Uterine smooth muscle cell (primary cell): ENCODE measurements at places on chromosomes 6 and 20. TPM values are rescaled to one million over a fixed set of nuclear protein-coding genes. Genes with fewer than 3 reads are reported as not detected.

The CTCFL gene
- total RNA-seq: not detected in 2 replicates

The TRIM15 gene
- not detected in 2 replicates for total RNA-seq

The PPP1R10 gene
- total RNA-seq: 18.0 and 20.0 TPM in 2 replicates

The ID1 gene
- 36.1 and 76.0 TPM in 2 replicates for total RNA-seq

The KCNS1 gene
- total RNA-seq: 1.00 and 1.6 TPM in 2 replicates

The ADGRB3 gene
- under 0.01 and 0.11 TPM in 2 replicates for total RNA-seq

The DSN1 gene
- total RNA-seq: 14.5 and 46.4 TPM in 2 replicates

The PNPLA1 gene
- not detected in 2 replicates for total RNA-seq

The TULP1 gene
- under 0.01 TPM in 1 of 2 replicates, not detected in the other for total RNA-seq

The MRAP2 gene
- total RNA-seq: 2.2 and 4.9 TPM in 2 replicates

The KHDC1 gene
- 3.9 and 6.2 TPM in 2 replicates for total RNA-seq

The MYB gene
- total RNA-seq: 0.12 and 1.1 TPM in 2 replicates

The ARFGEF2 gene
- 46.6 and 54.4 TPM in 2 replicates for total RNA-seq

The PGBD1 gene
- total RNA-seq: 7.9 and 9.5 TPM in 2 replicates

The OR2H1 gene
- total RNA-seq: not detected in 2 replicates

The OXT gene
- not detected in 2 replicates for total RNA-seq

The EYA2 gene
- total RNA-seq: 1.6 and 2.0 TPM in 2 replicates

The SYTL3 gene
- 2.2 and 2.8 TPM in 2 replicates for total RNA-seq

The KCNK16 gene
- not detected in 2 replicates for total RNA-seq

The PKIB gene
- total RNA-seq: 3.1 and 3.8 TPM in 2 replicates

The LIME1 gene
- 5.2 and 7.0 TPM in 2 replicates for total RNA-seq

The SPATS1 gene
- not detected in 2 replicates for total RNA-seq

The KCNQ5 gene
- 1.00 and 2.9 TPM in 2 replicates for total RNA-seq

The CRISP3 gene
- not detected in 2 replicates for total RNA-seq

The ISM1 gene
- 0.25 and 0.33 TPM in 2 replicates for total RNA-seq

The SLC17A3 gene
- not detected in 2 replicates for total RNA-seq

The MARCKS gene
- total RNA-seq: 130 and 144 TPM in 2 replicates

The CST5 gene
- not detected in 2 replicates for total RNA-seq

The IL20RA gene
- total RNA-seq: 0.50 and 1.00 TPM in 2 replicates

The KHDC1L gene
- 0.50 TPM in 1 of 2 replicates, not detected in the other for total RNA-seq

The ENPP4 gene
- total RNA-seq: 2.2 and 2.4 TPM in 2 replicates

The ADGRF4 gene
- total RNA-seq: 0.12 and 0.33 TPM in 2 replicates

The HLA-DPB1 gene
- 6.8 and 21.1 TPM in 2 replicates for total RNA-seq

The BPI gene
- total RNA-seq: 0.12 TPM in 1 of 2 replicates, not detected in the other

The PCSK2 gene
- not detected in 2 replicates for total RNA-seq

The MEI4 gene
- total RNA-seq: not detected in 2 replicates

The RAMACL gene
- total RNA-seq: 2.1 and 2.3 TPM in 2 replicates

The APOBEC2 gene
- not detected in 2 replicates for total RNA-seq

The GPLD1 gene
- 0.33 and 0.87 TPM in 2 replicates for total RNA-seq

The DTNBP1 gene
- total RNA-seq: 6.8 and 7.6 TPM in 2 replicates

The PRSS16 gene
- total RNA-seq: 0.11 and 0.50 TPM in 2 replicates

The SLC26A8 gene
- not detected in 2 replicates for total RNA-seq

The RUNX2 gene
- 1.7 and 3.2 TPM in 2 replicates for total RNA-seq

The DLK2 gene
- 0.66 and 1.1 TPM in 2 replicates for total RNA-seq
